ENCODE measurements at places on chromosomes 4 and X. TPM values are rescaled to one million over a fixed set of nuclear protein-coding genes. Genes with fewer than 3 reads are reported as not detected.

- peak; percentile 55 for DNase-seq
Measured at GRCh38 chrX:132480581-132481203, 8.1 kb downstream of the MBNL3 start.

DNA sequence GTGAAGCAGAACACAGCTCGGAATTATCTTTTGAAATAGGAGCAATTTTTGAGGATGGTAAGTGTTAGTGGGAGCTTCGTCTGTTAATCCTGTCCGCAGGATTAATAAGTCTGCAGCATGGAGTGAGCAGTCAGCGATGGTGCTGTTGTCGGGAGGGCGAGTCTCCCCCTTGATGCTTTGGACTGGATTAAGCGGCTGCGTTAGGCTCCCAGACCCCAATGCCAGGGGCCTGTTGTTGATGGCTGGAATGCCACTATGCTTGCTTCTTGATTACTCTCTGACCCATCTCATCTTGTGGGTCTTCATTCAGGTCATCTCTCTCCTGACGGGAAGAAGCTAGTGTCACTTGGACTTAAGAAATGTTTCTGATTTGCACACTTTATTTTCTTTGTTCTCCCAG lies 332.6 kb downstream of the ARHGAP10 start:
- DNase-seq = no peak

DNA sequence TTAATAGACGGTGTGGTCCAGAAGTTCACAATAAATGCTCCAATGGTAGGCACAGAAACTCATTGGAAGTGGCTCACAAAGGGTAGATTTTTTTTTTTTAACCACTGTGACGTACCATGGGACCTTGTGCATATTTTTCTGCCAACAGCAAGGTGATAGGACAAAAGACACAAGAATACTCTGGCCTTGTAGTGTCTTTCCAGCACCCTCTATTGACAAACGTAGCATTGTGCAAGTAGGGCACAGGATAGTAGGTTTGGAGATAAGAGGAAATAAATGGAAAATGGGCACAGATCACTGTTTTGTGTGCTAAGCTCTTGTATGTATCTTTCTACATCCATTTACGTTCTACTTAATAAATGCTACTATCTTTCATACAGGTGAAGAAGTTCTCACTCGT lies 2054.9 kb downstream of the PCDH7 start:
- no peak for DNase-seq

DNA sequence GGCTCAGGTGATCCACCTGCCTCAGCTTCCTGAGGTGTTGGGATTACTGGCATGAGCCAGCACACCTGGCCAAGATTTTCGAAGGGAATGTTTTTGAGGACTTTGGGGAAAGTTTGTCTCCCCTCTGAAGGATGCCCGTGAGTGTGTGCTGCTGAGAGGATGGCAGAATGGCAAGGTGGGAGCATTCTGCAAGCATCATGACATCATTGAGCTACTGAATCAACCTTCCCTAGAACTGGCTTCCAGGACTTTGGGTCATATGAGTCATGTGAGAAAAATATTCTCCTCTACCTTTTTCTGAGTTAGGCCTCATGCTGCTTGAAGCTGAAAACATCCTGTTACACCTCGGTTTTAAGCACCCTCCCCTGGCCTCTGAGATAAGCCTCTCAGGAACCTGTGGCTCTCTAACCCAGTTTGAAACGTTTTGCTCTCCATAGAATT lies 31.0 kb downstream of the TMEM131L start:
- peak; percentile 41 for DNase-seq

DNA sequence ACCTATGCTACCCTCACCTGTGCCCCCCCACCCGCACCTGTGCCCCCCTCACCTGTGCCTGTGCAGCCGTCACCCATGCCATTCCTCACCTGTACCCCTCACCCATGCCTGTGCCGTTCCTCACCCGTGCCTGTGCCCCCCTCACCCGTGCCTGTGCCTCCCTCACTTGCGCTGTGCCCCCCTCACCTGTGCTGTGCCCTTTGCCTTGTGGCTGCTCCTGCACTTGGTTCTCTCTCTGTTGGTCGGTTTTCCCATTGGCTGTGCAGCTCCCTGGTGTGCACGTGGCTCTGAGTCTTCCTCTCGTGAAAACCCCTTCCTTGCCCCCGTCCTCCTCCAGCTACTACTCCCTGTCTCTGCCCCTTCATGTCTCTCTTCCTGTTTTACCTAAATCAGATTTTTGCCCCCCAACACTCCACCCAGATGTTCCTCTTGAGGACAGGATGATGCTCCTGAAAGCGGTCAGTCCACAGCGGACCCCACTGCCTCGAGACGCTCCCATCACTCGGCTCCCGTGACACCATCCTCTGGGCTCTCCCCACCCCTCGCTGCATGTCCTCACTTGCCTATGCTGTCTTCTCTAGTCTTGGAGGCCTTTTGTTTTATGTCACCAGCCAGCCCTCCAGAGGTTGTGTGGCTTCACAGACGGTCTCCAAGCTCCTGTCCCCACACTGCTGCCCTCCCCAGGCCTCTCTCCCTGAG lies 6.8 kb downstream of the MAEA start:
- DNase-seq = no peak

- no peak for DNase-seq
Measured at GRCh38 chrX:132045456-132045855, 22.4 kb downstream of the STK26 start.

MID2 gene
- 7.3 TPM for total RNA-seq

VSIG4 gene
- not detected for total RNA-seq

FAM184B gene
- total RNA-seq = 0.03 TPM

DNA sequence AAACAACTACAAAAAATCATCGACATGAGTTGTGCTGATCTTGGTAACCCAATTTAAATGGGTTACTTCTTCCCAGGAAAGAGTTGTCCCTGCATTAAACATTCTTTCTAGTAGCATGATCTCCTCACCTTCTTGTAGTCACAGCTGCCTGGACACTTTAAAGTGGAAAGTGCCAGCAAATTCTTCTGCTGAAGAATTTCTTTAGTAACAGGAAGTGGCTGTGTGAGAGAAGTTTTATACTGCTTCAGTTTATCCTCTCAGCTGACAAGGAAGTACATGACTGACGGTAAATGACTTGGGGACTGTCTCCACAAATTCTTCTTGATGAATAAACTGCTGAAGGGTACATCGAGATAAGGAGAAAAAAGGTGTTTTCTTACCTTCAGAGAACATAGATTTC lies 18.2 kb upstream of the TNIP3 start:
- no peak for DNase-seq

GRCh38 chr4:93243262-93243661 lies 585.3 kb upstream of the ATOH1 start:
- DNase-seq = no peak

Data from Daoy (cell line).